ENCODE measurements at places on chromosomes 1 and 21.

GRCh38 chr1:111735858-111736544, 3.2 kb downstream of the INKA2 start:
- no peak for DNase-seq

- no peak for DNase-seq
Observed at GRCh38 chr1:11800391-11800755, 5.4 kb downstream of the MTHFR start.

GRCh38 chr1:41707793-41708192, 210.9 kb downstream of the HIVEP3 start:
- no peak for DNase-seq

- DNase-seq = no peak
Observed at GRCh38 chr21:45359451-45360217, 45.3 kb upstream of the COL18A1 start.

DNA sequence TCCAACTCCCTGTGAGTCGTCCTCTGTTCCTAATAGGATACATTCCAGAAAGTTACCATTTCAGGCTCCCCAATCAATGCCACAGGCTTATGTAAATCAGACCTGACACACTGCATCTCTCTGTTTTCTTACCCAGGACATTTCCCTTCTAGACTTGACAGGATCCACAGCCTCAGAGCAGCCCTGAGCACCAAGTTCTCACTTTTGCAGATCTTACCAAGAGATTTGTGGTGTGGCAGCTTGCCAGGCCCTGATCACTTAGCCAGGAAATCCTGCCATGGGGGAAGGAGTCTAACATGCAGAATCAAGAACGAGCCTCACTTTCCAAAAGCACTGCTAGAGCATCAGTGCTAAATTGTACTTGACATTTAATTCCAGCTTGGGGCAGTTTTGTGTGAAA, 202.9 kb downstream of the TBX15 start:
- DNase-seq = no peak

GRCh38 chr1:210003501-210003900, 65.5 kb downstream of the SYT14 start:
- DNase-seq = no peak

DNA sequence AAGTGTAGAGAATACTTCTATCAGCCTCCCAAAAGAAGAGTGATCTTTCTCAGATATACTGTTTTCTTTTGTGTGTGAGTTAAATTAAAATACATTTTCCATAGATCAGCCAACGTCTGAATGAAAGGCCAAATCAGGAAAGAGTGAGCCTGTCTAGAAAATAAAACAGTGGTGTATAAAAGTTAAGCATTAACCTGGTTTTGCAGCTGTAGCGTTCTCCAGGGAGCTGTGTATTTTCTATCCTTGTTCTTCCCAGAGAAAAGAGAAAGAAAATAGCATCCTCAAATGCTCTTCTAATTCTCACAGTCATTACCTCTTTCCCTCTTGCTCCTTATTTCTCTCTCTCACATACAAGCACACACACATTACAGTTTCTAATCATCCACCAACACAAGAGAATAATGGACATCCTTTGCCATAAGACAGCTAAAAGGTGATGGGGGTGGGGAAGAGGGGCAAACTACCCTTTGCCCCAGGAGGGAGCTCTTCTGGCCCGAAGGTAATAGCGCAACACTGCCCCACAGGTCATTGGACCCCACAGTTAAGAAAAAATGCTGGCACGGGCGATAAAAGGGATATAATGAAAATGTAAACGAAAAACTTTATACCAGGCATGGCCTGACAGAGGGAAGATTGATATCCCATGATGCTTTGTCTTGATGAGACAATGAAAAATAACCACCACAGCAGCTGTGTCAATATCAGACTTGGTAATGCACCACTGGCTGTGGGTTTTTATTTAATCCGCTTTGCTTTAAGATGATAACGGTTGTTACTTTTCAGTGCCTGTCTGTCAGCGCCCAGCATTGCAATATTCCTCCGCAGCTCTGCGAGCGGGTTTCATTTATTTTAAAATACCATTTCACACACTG, 150.3 kb downstream of the NUF2 start:
- peak; percentile 90 for DNase-seq

DNA sequence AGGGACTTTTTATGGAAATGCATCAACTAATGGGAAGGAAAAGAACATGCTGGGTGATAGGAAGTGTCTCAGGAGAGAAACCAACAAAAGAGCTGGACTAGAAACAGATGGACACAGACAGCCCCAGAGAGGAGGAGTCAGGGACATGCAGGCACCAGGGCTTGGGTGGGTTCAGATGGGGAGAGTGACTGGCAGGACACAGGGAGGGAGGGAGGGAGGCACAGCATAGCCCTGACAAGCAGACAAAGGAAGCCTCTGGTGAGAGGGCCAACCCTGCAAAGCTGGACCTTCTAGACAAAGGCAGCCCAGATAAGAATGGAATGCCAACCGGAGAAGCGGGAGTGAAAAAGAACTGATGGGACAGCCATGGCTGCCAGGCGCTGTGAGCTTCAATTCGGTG, 568.8 kb downstream of the AJAP1 start:
- no peak for DNase-seq

DNA sequence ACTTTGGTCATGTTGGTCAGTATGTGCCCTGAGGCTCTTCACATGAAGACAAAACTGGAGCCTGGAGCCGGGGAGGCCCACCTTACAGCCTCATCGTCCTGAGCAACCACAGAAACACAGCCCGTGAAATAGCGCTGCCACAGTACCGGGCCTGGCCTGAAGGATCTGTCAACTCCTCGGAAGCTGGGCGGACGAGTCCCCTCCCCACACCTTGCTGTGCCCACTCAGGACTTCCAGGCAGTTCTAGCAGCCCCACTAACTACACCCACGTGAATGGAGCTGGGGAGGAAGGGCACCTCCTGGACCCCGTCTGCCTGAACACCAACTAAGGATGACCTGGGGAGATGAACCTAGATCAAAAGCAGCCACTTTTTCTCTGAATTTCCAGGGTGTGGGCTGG, 24.7 kb downstream of the SDE2 start:
- DNase-seq = no peak

DNA sequence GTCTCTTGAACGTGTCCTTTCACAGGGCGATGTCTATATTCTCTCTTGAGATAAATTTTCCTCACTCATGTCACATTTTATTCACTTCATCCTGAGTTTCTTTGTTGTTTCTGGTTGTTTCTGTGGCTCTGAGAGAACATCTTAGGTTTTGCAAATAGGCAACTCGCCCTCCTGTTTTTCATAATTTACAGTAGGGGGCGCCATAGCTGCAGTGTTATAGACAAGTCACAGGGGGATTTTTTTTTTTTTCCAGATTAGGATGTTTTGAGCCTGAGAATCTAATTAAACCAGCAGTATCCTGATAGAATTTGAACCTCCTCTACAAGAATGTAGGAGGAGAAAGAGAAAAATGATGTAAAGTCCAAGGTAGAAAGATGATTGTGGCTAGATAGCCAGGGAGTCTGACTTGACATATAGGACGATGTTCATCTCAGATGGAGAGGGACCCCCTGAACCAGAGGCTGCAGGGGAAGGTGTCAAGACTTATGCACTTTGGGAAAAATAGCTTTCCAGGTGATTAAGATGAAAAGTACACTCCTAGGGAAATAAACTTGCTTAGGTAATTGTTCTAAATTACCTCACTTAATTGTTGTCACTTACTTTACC, 76.3 kb downstream of the ZP4 start:
- DNase-seq = no peak

DNA sequence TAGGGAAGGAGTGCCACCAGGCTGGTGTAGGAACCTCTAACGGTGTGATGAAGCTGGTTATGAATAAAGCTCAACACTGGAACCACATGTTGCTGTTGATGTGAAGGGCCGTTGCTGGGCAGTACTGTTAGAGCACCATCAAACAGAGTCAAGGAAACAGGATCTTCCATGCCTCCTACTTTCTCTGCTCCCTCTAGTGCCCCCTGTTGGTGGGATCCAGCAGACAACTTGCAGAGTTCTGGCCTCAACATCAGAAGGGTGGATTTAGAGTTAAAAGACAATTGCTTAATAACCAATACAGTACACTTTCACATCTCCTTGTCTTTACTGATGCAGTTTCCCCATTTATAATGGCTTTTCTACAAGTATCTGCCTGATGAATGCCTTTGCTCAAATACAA, 336.4 kb downstream of the NTNG1 start:
- no peak for DNase-seq

- peak; percentile 16 for DNase-seq
Observed at GRCh38 chr1:232305050-232305449, 324.9 kb downstream of the SIPA1L2 start.

- DNase-seq = no peak
Observed at GRCh38 chr21:29465546-29465945, 166.8 kb downstream of the BACH1 start.

DNA sequence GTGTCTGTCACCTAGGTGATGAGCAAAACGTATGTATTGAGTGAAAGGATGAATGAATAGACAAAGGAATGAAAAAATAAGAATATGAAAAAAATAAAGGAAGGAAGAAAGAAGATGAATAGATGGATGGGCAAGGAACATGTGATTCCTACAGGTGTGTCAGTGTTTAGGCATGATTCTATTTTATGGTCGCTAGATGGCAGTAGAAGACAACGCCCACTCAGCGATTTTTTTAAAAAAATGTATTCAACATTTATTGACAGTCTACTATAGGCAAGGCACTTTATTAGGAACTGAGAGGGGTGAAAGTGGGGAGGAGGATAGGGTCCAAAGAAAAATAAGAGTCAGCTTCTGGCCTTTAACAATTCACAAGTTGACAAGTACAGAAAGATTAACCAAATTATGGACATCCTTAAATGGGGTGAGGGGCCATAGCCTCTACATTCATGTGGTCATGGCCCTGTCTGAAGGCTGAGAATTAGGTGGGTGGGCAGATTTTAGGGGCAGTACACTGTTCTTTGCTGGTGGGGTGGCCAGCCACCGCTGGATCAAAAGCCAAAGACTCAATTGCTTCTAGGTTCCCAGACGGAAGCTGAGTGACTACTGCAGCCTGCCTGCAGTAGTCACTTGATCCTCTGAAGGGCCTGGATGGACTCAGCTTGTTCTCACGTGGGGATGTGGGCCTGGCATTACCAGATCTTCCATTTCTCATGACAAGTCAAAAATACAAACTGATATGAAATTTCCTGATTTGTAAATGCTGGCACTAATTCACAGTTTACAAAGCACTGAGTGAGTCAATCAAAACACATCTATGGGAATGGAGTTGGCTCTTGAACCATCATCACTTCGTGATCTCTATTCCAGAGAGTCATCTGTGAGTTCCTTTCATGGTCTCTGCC, 83.9 kb downstream of the FASLG start:
- no peak for DNase-seq

- DNase-seq = no peak
Observed at GRCh38 chr1:43994794-43995790, 3.7 kb downstream of the CCDC24 start.

DNA sequence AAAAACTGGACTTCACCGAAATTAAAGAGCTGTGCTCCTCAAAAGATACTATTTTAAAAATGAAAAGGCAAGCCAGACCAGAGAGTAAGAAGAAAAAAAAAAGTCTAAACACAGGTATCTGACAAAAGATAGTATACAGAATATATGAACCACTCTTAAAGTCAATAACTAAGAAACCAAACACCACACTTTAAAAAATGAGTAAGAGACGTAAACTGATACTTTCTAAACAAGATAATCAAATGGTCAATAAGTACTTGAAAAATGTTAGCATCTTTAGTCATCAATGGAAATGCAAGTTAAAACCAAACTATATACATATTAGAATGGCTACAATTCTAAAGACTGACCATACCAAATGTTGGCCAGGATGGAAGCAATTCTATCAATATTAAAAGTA, 77.6 kb downstream of the EVI5 start:
- no peak for DNase-seq

DNA sequence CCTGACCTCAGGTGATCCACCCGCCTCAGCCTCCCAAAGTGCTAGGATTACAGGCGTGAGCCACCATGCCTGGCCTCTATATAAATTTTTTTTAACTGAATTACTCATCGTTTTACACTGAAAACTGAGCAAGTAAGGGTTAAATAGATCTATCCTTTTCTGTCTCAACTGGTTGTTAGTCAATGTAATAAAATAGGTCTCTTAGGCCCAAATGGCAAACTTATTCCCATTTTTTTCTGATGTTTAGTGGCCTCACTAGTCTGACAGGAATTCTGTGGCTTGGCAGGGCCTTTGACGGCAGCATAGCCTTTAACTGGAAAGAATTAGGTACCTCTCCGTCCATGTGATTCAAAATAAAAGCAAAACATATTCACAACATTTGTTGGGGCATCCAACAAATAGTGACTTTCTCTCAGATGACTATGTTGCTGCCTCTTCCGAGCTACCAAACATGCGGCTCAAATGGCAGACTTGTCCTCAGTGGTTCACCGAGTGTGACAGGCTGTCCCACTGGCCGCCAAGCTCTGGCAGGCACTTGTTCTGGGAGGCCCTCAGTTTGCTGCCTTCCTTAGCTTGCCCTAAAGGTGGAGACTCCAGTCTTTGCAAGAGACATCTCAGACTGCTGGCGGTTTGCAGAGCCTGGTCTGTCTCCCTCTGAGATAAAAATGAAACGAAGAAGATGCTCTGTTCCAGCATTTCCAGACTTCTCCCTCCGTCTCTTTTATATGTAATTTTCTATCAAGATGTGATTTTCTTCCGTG, 17.4 kb downstream of the ATP1A4 start:
- no peak for DNase-seq

DNA sequence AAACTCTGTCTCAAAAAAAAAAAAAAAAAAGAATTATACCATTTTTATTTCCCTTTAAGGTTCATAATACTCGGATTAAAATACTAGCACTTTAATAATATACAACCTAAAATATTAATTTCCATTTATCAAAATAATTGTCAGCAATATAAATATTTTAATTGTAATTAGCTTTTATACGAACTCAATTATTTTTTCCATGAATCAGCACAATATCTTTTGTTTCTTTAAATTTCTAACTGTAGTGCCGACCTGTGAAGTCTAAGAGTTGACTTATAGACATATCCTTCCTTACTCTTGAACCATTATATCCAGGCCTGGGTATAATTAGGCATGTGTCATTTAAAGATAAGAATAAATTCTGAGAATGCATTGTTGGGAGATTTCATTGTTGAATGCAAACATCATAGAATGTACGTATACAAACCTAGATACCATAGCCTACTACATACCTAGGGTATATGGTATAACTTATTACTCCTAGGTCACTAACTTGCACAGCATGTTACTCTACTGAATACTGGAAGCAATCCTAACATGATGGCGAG, 996.7 kb upstream of the TMPRSS15 start:
- DNase-seq = no peak

Measured in NCI-H774 (cell line).